ENCODE measurements at places on chromosomes 3 and 15. TPM values are rescaled to one million over a fixed set of nuclear protein-coding genes. Genes with fewer than 3 reads are reported as not detected.

- no peaks in the 10 kb centered on the region for H3K27me3 ChIP-seq
- H3K36me3 ChIP-seq = no peaks in the 10 kb centered on the region
- no peaks in the 10 kb centered on the region for H3K4me1 ChIP-seq
These were observed 380.2 kb downstream of the DIPK2A start for GRCh38 chr3:144351773-144352365.

- no peak overlapping the region for H3K27ac ChIP-seq
- no peak overlapping the region for H3K4me3 ChIP-seq
- no peak for DNase-seq
- H3K36me3 ChIP-seq = no peaks in the 10 kb centered on the region
These were observed 281.6 kb downstream of the CNTN6 start for GRCh38 chr3:1374471-1374870.

- no peak for DNase-seq
- no peak overlapping the region for H3K4me3 ChIP-seq
- H3K4me1 ChIP-seq = peaks cover 6% of the 10 kb centered on the region
These were observed 30.0 kb downstream of the TLE3 start for GRCh38 chr15:70067681-70068080.

SUSD5 gene
- total RNA-seq = 2.1 TPM

SNTN gene
- total RNA-seq = not detected

NRG4 gene
- total RNA-seq = 0.54 TPM

WDR93 gene
- total RNA-seq = 0.64 TPM

ROBO1 gene
- total RNA-seq = 86.3 TPM

Measured in endodermal cell (in vitro differentiated cells).